ENCODE measurements at places on chromosomes 5 and 9.
A peak's percentile ranks its signal among the peaks of the same experiment; 100 is the strongest.

- DNase-seq, result peak; percentile 49
Measured at GRCh38 chr5:16178745-16179372, 732 bp downstream of the MARCHF11 start.

GRCh38 chr5:56080375-56081052, 85.8 kb upstream of the IL6ST start:
- no peak for DNase-seq

GRCh38 chr9:107779731-107780130, 290.2 kb upstream of the KLF4 start:
- no peak for DNase-seq

DNA sequence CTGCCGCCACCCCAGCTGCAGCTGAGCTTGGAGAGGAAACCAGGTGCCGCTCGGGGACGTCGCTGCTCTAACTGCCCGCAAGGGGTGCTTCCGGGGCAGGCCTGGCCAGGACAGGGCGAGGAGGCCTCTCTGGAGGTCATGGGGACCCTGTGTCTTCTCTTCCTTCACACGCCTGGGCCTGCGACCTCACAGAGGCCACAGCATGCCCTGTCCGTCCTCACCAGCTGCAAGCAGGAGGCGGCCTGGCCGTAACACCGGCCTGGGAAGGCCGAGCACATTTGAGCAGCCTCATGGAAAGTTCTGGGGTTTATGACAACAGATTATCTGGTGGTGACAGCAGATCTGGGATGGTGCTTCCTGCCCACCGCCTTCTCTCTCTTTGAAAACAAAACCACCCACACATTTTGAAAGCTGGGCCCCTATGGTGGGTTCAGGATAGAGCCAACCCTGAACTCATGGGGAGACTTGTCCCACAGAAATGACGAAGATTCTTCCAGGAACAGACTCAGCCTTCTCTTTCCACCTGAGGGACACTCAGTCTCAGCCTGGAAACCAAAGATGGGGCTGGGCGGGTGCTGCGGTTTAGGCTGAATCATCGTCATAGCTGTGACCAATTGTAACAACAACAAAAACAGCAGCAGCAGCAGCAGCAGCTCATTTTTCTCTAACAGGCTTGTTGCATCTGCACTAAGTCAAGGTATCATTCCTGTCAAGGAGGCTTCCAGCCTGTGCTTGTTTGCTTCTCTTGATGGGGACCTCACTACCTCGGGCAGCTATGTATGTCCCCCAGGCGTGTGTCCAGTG, 99.6 kb upstream of the RAPGEF1 start:
- no peak for DNase-seq

DNA sequence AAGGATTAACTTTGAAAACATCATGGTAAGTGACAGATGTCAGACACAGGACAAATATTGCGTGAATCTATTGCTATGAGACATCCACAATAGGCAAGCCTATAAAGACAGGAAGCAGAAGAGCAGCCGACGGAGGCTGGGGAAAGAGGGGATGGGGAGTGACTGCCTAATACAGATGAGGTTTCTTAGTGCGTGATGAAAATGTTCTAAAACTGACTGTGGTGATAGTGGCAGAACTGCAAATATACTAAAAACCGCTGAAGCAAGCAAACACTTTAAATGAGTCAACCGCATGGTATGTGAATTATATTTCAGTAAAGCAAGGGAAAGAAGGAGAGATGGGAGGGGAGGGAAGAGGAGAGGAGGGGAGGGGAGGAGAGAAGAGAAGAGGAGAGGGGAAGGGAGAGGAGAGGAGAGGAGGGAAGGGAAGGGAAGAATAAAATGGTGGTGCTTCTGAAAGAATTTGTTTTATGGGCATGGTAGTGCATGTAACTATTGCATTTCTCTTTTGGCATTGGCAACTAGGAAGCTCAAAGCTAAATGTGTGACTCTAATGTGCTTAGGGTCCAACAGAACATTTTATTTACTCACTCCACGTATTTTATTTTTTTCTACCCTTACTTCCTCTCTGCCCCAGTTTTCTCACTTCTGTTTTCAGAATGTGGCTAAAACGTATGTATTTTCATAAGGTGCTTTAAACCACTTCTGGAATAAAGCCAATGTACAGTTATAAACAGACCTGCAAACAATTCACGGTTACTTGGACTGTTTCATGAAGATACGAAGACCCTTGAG, 21.3 kb downstream of the AKNA start:
- no peak for DNase-seq

DNA sequence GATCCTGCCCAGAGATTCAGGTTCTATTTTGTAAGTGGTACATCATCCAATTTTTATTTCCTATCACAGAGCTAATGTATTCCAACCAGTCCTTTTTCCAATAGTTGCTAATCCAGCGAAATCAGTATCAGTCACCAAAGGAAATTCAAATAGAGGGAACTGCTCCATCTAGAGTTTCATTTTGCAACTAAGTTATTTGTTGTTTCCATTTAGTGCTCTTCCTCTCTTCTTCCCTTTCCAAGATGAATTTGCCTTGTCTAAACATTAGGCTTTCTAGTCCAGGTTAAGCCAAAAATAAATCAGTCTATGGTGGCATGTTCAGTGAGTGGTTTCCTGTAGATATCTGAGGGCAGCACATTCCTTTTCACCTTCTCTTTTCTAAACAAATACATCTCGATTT, 79.8 kb upstream of the SPATA31D4 start:
- DNase-seq, result peak; percentile 30

DNA sequence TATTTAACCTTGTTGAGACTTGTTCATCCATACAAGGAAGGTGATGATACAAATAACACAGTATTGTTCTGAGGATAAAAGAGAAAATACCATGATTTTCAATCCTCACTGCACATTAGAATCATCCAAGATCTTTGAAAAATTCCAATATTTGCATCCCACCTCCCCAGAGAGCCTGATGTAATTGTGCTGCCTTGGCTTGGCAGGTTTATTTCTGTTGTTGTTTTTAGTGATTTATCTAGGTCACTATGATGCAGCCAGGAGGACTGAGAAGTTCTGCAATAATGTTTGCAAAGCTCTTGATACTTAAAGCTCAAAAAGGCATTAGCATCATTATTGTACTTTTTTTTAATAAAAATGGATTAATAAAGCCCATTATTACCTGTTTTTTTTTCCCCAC, 67.0 kb upstream of the NMUR2 start:
- DNase-seq, result no peak
